Peyer's patch (tissue), 4 donors: ENCODE measurements at places on chromosomes 16 and 17. TPM values are rescaled to one million over a fixed set of nuclear protein-coding genes. Genes with fewer than 3 reads are reported as not detected.

Gene SRL
- total RNA-seq, result 0.35 TPM

Gene PLEKHH3
- total RNA-seq, result 14.0 TPM

Gene RTN4RL1
- total RNA-seq, result not detected

Gene NACA2
- total RNA-seq, result not detected

Gene CCDC200
- 1.5 TPM for total RNA-seq

Gene SLC6A2
- not detected for total RNA-seq

Gene RABEP1
- 29.2 TPM for total RNA-seq

Gene GPR142
- not detected for total RNA-seq

Gene CRHR1
- total RNA-seq, result not detected

Gene KRT33A
- total RNA-seq, result not detected

Gene TGFB1I1
- total RNA-seq, result 25.6 TPM

Gene NPIPA7
- total RNA-seq, result not detected

DNA sequence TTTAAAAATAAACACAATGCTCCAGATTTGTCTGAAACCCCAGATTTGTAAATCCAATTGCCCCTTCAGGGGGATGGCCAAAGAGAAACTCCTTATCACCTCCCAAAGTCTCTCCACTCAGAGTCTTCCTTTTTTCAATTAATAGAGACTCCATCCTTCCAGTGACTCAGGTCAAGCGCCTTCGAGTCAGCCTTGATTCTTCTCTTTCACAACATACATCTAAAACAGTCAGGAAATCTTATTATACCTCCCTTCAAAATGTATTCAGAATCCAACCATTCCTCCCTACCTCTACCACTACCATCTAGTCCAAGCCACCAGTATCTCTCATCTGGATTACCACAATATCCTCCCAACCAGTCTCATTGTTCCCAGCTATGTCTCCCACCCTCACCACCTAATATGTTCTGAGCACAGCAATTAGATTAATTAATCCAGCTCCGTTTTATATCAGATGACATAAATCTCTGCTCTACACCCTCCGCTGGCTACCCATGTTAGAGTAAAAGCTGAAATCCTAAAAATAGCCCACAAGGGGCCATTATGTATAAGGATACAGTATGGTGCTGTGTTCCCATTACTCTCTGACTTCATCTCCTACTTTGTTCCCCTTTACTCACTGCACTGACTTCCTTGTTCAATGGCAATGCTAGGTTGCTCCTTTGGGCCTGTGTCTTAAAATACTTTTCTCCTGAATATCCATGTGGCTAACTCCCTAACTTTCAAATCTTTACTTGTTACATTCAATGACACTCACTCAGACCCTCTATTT is 11.8 kb downstream of the SIAH1 start:
- no peaks in the 10 kb centered on the region for H3K36me3 ChIP-seq
- no peaks in the 10 kb centered on the region for H3K27me3 ChIP-seq
- H3K4me1 ChIP-seq, result no peaks in the 10 kb centered on the region
- H3K27ac ChIP-seq, result no peak overlapping the region

GRCh38 chr17:79840269-79840988 is 1.2 kb upstream of the CBX4 start:
- peaks cover 21% of the 10 kb centered on the region for H3K4me1 ChIP-seq
- H3K36me3 ChIP-seq, result no peaks in the 10 kb centered on the region
- DNase-seq, result peak; percentile 81
- no peaks in the 10 kb centered on the region for H3K27me3 ChIP-seq

- H3K27ac ChIP-seq, result no peak overlapping the region
- no peaks in the 10 kb centered on the region for H3K36me3 ChIP-seq
- no peaks in the 10 kb centered on the region for H3K4me1 ChIP-seq
- H3K27me3 ChIP-seq, result no peaks in the 10 kb centered on the region
- DNase-seq, result no peak
These were observed 127.9 kb upstream of the CDH11 start for GRCh38 chr16:65249768-65250167.

DNA sequence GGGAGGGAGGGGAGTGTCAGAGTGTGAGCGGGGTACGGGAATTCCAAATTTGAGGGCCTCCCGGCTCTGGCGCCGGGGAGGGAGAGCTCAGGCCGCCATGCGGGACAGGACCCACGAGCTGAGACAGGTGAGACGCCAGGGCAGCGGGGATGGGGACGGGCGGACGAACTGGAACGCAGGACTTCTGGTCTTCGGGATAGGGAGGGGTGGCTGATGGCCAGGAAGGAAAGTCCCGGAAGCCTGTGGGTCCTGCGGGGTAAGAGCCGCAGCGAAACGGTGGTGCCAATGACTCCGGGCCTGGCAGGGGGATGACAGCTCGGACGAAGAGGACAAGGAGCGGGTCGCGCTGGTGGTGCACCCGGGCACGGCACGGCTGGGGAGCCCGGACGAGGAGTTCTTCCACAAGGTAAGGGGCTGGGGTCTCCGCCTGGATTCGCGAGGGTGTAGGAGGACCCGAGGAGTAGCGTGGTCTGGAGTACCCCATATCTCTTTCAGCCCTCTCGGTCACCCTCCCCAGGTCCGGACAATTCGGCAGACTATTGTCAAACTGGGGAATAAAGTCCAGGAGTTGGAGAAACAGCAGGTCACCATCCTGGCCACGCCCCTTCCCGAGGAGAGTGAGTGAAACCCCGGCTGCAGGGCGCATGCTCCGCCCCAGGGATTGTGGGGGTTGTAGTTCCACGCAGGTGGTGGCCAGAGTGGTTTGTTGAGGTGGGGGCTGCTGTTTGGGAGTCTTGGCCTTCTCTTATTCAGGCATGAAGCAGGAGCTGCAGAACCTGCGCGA is 543 bp downstream of the STX4 start:
- H3K27ac ChIP-seq, result peak overlapping the region; percentile 95
- no peaks in the 10 kb centered on the region for H3K36me3 ChIP-seq
- peaks cover 21% of the 10 kb centered on the region for H3K4me1 ChIP-seq
- no peaks in the 10 kb centered on the region for H3K27me3 ChIP-seq
- DNase-seq, result peak; percentile 96
- H3K4me3 ChIP-seq, result peak overlapping the region; percentile 69

DNA sequence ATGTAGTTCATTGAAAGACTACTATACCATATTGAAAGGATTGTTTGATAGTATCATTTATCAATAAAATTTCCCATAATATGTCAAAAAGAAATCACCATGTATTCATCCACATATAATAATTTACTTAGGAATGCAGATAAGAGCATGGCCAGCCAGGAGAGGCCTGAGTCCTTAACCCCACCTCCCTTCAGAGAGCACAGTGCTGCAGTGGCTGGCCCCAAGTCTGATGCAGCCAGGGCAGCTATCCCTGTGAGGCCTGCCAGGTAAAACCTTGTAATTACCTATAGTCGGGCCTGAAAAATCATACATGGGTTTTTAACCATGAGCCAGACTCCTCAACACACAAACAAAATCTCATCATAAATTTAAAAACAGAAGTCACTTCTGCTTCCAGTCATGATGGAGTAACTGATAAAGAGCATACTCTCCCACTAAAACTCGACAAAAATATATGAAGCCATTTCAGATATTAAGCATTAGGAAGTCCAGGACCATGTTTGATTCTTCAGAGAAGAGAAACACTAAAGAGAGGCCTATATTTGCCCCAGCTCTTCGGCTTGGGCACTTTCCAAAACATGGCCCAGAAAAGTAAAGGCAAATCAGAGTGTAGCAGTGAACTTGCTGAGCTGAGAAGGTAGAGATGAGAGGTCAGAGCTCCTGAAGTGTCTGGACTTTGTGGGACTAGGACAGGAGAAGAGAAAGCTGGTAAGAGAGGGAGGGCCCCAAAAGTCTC is 40.9 kb upstream of the CCNF start:
- no peak for DNase-seq
- H3K36me3 ChIP-seq, result no peaks in the 10 kb centered on the region
- H3K27me3 ChIP-seq, result no peaks in the 10 kb centered on the region
- H3K4me1 ChIP-seq, result no peaks in the 10 kb centered on the region
- H3K27ac ChIP-seq, result no peak overlapping the region

DNA sequence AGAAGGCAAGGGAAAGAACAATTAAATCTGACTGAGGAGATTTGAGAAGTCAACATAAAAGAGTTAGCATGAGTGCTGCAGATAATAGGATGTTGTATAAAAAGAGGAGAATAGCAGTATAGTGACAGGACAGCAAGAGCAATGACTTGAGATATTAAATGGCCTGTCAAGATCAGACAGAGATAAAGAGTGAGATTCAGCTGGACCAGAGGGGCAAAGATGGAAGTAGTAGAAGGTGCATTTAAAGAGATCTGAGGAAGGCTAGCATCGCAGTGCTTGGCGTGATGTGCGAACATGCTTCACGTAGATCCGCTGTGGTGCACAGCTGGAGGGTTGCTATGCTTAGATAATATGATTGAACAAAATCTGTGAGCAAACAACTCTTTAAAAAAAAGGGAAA is 1422.6 kb upstream of the CDH8 start:
- H3K36me3 ChIP-seq, result no peaks in the 10 kb centered on the region
- H3K4me3 ChIP-seq, result no peak overlapping the region
- H3K27ac ChIP-seq, result no peak overlapping the region
- H3K4me1 ChIP-seq, result no peaks in the 10 kb centered on the region
- no peak for DNase-seq

- H3K27ac ChIP-seq, result no peak overlapping the region
- DNase-seq, result no peak
- no peaks in the 10 kb centered on the region for H3K27me3 ChIP-seq
- no peaks in the 10 kb centered on the region for H3K4me1 ChIP-seq
- H3K36me3 ChIP-seq, result no peaks in the 10 kb centered on the region
These were observed 18.5 kb upstream of the BBS2 start for GRCh38 chr16:56538331-56538730.

DNA sequence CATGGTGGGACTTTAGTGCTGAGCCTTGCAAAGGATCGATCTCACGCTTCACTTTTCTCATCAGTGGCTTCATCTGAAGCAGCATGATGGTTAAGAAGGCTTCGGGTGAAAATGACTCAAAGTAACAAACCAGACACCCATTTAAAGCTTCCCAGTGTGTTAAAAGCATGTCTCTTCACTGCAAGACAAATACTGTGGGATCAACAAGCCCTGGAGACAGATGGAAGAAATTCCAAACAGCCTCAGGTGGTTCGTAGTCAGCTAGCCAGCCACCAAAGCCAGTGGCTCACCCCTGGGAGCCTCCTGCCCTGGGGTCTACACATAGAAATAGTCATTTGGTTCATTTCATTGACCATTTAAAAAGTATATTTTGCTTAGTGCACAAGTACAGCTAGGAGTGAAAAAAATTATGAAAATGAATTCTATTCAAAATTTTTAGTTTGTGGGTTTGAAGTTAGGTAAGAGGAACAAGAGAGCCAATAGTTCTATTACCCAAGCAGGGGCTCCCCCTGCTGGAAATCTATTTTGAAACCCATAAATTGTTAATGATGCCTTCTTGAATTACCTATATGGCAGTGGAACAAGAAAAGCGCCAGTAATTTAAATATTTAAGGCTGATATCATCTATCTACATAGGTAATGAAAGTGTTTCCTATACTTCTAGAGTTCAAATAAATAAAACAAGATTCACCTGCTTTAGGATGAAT is 51.6 kb downstream of the PMP22 start:
- no peak overlapping the region for H3K4me3 ChIP-seq
- no peaks in the 10 kb centered on the region for H3K36me3 ChIP-seq

- H3K4me3 ChIP-seq, result no peak overlapping the region
- no peak overlapping the region for H3K27ac ChIP-seq
- H3K36me3 ChIP-seq, result no peaks in the 10 kb centered on the region
These were observed 128.1 kb downstream of the RGS9 start for GRCh38 chr17:65265276-65265675.

- DNase-seq, result no peak
- no peak overlapping the region for H3K27ac ChIP-seq
- no peak overlapping the region for H3K4me3 ChIP-seq
- H3K27me3 ChIP-seq, result no peaks in the 10 kb centered on the region
These were observed 202.3 kb upstream of the CIBAR2 start for GRCh38 chr16:85314512-85314971.

- no peak overlapping the region for H3K27ac ChIP-seq
- H3K4me1 ChIP-seq, result no peaks in the 10 kb centered on the region
- no peak for DNase-seq
- H3K36me3 ChIP-seq, result no peaks in the 10 kb centered on the region
These were observed 13.4 kb downstream of the NATD1 start for GRCh38 chr17:21239680-21240368.

GRCh38 chr16:29943846-29944799 is 17.8 kb upstream of the TMEM219 start:
- H3K4me3 ChIP-seq, result no peak overlapping the region
- H3K27ac ChIP-seq, result no peak overlapping the region
- no peaks in the 10 kb centered on the region for H3K4me1 ChIP-seq
- H3K27me3 ChIP-seq, result no peaks in the 10 kb centered on the region

DNA sequence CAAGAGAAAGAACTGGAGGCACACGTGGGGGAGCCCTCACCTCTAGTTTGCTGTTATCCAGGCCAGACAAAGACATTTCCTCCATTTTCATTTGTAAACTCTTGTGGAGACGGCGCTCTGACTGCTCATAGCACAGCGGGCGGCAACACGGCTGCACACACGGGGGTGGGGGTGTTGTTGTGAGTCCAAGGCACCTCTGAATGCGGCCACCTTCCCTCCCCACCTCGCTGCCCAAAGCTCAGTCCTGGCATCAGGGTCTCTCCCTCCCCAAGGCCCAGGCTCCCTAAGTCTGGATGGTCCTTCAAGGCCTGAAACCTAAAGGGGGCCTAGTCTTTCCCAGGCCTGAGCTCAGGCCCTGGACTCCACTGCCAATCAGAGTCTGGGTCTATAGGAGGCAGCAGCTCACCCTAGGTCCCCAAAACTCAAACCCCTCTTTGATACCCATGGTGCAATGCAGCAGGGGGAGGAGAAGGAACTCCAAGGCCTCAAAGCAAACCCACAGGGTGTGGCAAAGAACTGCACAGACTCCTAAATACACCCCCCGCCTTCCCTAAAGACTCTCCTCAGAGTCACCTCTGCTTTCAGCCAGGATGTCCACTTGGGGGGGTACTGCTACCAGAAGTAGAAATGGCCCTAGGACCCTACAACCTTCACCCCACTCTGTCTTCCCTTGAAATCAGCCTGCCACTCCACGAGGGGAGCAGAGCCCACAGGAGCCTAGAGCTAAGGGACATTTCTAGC is 1.5 kb downstream of the ATXN7L3 start:
- peak overlapping the region; percentile 100 for H3K27ac ChIP-seq
- no peaks in the 10 kb centered on the region for H3K27me3 ChIP-seq
- H3K36me3 ChIP-seq, result peaks cover 42% of the 10 kb centered on the region
- peak overlapping the region; percentile 87 for H3K4me3 ChIP-seq

DNA sequence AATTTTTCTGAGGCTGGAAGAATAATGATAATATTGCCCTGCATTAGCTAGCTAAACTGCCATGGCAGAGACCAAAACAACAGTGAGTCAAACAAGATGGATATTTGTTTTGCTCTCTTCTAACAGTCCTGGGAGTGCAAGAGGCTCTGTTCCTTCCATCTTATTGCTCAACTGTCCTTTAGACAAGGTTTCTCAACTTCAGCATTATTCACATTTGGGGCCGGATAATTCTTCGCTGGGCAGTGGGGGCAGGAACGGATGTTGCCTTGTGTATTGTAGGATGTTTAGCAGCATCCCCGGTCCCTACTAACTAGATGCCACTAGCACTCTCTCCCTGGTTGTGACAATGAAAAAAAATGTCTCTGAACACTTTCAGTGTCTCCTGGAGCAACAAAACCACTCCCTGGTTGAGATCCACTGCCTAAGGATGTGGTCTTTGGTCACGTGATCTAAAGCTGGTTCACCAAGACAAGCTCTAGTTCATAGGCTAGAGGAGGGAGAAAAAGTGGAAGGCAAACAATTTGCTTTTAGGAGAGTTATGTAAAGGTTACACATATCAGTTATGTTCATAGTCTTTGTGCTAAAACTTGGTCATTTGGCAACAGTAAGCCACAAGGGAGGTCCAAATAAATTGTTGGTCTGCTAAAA is 144.4 kb downstream of the PCTP start:
- no peak overlapping the region for H3K4me3 ChIP-seq
- H3K27ac ChIP-seq, result no peak overlapping the region
- H3K4me1 ChIP-seq, result no peaks in the 10 kb centered on the region
- H3K36me3 ChIP-seq, result no peaks in the 10 kb centered on the region
- H3K27me3 ChIP-seq, result no peaks in the 10 kb centered on the region
- DNase-seq, result no peak

GRCh38 chr16:74637742-74638453 is 28.8 kb downstream of the RFWD3 start:
- no peaks in the 10 kb centered on the region for H3K36me3 ChIP-seq
- H3K4me3 ChIP-seq, result no peak overlapping the region
- H3K27ac ChIP-seq, result no peak overlapping the region
